ENCODE measurements at places on chromosomes 13 and 19.

GRCh38 chr13:74077792-74078191 lies 56.4 kb downstream of the KLF12 start:
- no peak for DNase-seq

DNA sequence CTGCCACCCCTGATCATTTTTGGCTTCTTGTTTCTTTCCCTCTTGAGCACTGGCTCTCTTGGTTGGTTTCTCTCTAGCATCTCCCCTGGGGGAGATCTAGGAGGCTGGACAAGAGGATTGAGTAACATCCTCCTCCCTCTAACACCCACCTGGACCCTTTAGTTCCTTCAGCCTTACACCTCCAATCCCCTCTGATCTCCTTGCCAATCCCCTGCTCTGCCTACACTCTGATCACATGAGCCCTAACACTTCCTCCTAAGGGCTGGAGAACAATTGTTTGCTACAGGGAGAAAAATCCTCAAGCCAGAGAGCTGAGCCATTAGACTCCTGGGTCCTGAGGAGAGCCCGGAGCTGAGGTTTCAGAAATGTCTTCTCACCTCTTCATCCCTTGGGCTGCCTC lies 65.9 kb upstream of the ADGRL1 start:
- DNase-seq, result no peak

DNA sequence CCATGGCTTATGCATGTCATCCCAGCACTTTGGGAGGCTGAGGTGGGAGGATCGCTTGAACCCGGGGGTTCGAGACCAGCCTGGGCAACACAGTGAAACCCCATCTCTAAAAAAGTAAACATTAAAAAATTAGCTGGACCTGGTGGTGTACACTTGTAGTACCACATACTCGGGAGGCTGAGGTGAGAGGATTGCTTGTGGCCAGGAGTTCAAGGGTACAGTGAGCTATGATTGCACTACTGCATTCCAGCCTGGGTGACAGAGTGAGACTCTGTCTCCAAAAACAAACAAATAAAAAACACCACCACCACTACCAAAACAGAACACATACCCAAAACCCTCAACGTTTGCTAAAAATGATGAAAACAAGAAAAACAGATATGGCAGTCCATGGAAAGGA lies 15.9 kb downstream of the FBXO17 start:
- DNase-seq, result no peak

DNA sequence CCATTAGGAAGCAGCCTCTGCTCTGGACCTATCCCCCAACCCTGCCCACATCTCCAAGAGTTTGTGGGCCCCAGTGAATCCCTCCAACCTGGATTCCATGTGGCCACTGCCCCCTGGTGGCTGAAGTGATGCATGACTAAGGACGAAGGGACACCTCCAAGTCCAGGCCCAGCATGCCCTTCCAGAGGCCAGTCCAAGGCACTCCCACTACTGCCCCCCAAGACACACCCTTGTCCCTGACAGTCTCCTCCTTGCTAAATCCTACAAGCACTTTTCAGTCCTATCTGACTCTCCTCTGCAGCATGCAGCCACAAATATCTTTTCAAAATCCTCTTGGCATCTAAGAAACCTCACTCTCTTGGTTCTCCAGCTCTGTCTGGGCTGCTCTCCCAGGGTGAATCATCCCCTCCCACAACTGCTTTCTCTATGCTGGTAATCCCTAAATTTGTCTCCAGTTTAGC lies 33.0 kb downstream of the DEDD2 start:
- peak; percentile 85 for DNase-seq

DNA sequence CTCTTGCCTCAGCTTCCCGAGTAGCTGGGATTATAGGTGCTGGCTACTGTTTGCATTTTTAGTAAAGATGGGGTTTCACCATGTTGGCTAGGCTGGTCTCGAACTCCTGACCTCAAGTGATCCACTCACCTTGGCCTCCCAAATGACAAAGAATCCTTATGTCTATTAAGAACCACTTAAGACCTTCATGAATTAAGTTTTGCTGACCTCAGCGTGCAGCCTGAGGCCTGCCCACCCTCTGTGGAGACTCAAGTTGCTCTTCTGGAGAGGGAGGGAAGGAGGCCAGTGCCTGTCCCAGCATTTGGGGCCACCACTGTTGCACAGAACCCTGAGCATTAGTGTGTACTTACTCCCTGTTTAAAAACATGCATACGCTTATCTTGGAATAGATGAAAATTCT lies 313.3 kb downstream of the FGF9 start:
- no peak for DNase-seq

DNA sequence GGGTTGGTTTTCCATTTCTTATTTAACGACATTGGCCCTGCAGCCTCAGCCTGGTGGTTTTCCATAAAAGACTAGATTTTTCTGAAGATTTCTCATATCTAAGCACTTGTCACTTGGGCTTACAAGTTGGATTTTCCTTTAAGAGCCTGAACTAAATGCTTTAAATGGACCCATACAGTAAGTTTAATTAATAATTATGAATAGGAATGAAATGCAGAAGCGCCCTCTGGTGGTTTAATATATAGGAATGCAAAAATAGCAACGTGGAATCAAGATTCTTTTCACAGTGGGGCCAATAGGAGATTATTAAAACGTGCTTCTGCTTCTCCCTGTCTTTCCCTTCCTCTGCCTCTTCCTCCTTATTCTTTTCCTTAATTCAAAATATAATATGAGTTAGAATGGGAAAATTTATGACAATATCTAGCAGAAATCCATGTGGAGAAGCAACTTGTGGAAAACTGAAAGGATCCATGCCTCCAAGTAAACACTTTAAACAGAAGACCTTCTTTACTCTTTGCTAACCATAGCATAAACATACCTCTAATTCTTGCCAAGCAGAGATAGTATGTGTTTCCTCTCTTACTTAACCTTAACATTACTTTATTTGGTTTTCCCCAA lies 324.0 kb downstream of the GPC5 start:
- DNase-seq, result no peak

- DNase-seq, result no peak
Measured at GRCh38 chr13:40158218-40158617, 502.8 kb downstream of the COG6 start.

DNA sequence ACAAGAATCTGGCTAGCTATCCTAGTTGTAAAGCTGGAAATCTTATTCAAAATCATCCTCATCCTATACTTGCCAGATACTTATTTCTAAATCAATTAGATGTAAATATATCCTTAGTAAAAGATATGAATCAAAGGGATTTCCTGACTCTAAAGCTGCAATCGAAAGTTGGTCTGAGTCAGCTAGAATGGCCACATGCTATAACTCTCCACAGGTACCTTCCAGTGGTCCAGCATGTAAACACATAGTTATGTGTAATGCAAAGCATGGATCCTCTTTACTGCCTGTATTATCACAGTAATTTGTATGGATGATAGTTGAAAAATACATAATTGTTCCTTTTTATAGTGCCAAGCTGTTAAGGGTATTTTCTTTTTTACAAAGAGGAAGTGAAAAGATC lies 27.4 kb downstream of the SLITRK6 start:
- DNase-seq, result no peak

- no peak for DNase-seq
Measured at GRCh38 chr13:97127842-97128241, 94.3 kb upstream of the MBNL2 start.

- DNase-seq, result no peak
Measured at GRCh38 chr13:39399102-39399501, 203.9 kb downstream of the LHFPL6 start.

DNA sequence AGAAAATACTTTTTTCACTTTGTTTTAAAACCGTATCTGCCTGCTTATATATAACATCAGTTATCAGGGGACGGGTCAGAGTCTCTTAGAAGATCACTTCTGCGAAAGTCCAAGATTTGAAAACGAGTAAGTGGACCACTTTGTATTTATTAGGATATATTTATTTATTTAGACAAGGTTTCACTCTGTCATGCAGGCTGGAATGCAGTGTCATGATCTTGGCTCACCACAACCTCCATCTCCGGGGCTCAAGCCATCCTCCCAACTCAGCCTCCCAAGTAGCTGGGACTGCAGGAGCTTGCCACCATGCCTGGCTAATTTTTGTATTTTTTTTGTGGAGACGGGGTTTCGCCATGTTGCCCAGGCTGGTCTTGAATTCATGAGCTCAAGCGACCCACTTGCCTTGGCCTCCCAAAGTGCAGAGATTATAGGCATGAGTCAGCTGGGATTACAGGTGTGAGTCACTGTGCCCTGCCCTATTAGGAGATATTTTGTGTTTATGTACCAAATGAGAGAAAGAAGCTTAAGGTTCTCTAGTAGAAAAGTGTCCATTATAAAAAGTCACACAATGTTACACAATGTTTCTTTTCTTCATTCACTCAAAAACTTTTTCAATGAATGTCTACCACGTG lies 39.5 kb downstream of the RASL11A start:
- DNase-seq, result no peak

DNA sequence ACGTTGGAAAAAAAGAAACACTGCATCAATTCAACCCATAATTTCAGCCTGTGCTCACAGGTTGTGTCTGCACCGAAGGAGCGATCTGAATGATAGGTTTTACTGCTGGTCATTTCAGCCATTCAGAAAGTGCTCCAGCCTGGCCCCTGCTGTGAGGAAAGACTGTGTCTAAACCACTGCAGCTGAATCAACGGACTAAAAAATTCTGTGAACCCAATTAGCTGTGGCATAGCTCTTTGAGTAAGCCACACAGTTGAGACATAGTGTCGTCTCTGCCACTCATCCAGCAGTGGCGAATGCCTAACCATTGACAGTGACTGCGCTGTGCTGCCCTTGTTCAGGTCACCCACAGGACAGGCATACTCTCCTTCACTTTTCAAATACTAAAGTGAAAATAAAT lies 179.8 kb downstream of the COG6 start:
- no peak for DNase-seq

- no peak for DNase-seq
Measured at GRCh38 chr13:78247362-78247761, 328.7 kb upstream of the EDNRB start.

DNA sequence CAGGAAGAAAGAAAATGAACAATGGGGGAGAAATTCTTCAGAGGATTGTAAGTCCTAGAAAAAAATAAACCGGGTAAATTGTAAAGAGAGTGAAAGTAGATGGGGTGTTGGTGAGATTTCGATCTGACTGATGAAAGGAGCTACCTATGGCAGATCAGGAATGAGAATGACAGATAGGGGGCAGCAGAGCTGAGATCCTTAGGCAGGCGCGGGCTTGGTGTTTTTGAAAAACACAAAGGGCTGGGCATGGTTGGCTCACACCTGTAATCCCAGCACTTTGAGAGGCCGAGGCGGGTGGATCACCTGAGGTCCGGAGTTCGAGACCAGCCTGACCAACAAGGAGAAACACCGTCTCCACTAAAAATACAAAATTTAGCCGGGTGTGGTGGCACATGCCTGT lies 1468.6 kb upstream of the SLC10A2 start:
- DNase-seq, result no peak

DNA sequence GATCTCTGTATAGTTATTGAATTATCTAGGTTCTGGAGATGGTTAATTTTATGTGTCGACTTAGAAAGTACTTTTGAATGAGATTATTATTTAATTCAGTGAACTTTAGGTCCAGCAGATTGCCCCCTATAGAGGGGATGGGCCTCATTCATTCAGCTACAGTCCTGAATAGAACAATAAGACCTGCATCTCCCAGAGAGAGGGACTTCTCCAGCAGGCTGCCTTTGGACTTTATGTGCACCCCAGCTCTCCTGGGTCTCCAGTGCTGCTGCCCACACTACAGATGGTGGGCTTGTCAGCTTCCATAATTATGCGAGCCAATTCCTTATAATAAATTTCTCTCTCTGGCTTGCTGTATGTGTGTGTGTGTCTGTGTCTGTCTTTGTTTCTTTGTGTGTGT lies 39.3 kb upstream of the KL start:
- DNase-seq, result no peak

DNA sequence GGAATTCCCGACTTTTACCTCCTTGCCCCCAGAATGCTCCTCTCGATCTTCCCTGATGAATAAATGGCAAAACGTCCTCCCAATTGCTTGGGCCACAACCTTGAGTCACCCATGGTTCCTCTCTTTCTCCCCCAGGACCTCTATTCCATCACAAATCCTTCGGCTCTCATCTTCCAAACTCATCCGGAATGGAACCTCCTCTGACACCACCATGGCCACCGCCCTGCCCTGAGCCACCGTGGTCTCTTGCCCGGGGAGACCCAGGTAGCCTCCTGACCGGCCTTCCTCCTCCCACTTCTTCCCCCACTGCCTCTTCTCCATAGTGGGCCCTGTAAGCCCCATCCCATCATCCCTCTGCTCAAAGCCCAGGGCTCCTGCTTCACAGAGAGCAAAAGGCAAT lies 4.9 kb downstream of the SLC7A10 start:
- no peak for DNase-seq

DNA sequence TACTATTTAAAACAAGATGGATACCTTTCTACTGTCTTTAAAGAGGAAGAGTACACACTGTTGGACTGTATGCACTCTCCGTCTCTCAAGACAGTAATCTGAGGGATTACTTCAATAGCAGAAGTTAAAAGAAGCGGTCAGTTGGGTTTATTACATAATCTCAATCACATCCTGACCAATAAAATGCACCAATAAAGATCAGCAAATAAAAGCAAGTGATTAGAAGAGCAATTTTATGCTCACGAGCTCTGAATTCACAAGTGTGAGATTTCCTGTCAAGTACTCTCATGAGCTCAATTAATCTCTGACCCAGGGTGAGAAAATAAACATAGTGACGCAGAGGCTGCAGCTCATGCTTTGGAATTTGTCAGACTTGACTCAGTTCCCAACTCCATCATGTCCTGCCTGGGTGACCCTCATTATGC lies 12.2 kb downstream of the ABCC4 start:
- no peak for DNase-seq

GRCh38 chr19:31817971-31818797 lies 468.9 kb upstream of the TSHZ3 start:
- no peak for DNase-seq

DNA sequence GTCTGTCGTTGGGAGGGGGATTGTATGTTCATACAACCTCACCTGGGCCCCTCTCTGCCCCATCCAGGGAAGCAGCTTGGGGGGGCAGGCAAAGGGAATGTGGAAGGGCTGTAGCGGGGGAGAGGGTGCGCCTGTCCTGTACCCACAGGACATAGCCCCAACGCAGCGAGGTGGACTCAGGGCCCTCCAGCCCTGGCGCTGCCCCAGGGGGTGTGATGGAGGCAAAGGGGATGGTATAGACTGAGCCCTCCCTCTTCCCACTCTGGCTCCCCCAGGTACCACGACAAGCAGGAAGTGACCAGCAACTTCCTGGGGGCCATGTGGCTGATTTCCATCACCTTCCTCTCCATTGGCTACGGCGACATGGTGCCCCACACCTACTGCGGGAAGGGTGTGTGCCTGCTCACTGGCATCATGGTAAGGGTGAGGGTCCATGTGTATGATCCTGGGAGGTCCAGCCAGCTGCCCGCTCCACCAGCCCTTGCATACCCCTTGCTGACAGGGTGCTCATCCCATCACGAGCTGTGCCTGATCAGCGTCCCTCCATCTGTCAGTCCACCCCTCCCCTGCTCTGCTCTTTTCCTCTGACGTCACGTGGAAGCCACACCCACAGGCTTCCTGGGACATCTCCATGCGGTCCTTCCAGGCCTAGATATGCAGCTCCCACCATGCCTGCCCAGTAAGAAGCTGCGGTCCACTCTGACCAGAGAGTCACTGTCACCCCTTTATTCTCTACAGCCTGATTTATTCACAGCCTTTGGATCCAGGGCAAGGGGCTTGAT lies 18.3 kb downstream of the KCNN1 start:
- no peak for DNase-seq

Data from activated CD4-positive, alpha-beta T cell treated with anti-CD3 and anti-CD28 coated beads, Interleukin-2, amount 50 U/mL, for 48 hours (primary cell).